ENCODE measurements at places on chromosomes 1 and 21.

DNA sequence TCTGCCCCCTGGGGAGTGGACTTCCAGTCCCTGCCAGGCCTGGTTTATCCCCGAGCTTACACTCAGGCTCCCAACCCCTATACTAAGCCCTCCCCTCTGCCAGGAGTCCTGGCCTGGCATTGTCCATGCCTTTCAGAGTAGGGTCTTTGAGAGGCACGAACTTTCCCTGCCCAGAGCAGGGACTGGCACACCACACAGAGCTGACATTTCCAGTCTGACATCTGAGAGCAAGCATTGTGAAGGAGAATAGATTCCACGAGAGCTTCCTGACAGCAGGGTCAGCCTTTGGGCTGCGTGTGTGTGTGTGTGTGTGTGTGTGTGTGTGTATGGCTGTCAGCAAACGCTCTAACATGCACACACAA is 59.5 kb upstream of the LAPTM5 start:
- DNase-seq: no peak

DNA sequence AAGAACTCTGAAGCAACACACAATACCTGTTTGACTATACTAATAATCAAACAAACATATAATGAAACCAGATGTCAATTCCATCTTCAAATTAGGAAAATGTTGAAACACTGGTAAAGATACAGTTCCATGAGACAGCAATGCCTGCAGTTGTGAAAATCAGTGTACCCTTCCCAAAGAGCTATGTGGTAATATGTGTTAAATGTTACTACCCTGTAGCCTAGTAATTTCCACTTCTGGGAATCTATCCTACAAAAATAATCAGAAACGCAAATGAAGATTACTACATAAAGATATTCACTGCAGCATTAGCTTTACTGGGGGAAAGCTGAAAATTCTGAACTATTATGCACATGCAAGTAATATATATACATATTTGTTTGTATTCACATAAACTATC is 16.9 kb downstream of the GLIS1 start:
- DNase-seq: no peak

DNA sequence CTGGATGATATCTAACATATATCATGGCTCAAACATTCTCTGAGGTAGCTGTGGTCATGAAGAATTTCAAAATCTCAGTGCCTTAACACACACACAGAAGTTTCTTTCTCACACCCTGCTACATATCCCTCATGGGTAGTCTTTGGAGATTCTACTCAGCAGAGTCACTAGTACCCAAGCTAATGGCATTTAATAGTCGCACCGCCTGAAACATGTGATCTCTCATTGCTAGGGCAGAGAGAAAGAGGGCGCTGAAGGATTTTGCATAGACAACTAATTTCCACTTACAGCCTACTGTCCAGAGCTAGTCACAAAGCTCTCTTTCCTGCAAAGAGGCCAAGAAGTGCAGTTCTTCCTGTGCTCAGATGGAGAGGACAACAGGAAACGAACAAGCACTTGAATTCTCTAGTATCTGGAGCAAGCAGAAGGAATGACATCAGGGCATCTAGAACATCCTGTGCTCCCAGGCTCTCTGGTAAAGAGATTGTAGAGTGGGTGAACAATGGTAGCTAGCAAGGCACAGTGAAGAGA is 183.4 kb upstream of the PTBP2 start:
- DNase-seq: no peak

DNA sequence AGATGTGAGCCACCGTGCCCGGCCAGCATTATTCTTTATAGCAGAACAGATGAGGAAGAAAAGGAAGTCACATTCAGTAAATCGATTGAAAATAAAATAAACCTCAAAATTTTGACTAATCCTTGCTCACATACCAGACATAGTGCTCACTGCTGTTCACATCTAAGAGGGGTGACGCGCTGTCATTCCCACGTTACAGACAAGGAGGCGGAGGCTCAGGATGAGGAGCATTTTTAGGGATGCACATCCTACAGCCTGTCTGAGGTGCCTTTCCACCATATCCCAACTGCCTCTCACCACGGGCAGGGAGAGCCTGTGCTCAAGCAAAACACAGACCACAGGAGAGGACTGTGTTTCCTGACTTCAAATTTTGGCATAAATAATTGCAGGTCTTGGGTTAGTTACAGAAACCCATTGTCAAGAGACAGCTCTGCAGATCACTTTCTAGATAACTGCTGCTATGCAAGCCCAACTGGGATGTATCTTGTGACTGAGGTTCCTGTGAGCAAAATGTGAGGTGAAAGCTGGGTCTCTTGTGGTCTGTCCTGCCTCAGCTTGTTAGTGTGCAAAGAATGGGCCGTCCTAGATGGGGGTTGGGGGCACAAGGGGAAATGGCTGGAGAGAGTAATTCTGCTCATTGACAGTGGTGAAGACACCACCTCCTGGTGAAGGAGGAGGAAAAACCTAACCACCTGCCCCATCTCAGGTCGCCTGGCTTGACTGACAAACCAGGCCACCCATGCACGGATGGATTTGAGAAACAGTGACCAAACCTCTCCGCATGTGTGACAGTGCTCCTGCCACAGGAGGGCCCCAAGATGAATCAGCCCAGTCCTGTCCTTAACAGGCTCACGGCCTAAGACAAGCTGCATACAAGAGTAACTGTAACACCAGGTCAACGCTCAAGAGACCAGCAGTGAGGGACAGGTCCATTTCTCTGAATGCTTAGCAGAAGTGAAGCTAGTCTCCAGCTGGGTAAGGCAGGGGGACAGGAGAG is 8.2 kb downstream of the TNN start:
- no peak for DNase-seq

GRCh38 chr1:246891105-246891504 is 40.6 kb downstream of the AHCTF1 start:
- DNase-seq: no peak
